T-cell (primary cell): ENCODE measurements at places on chromosomes 7 and 10. TPM values are rescaled to one million over a fixed set of nuclear protein-coding genes. Genes with fewer than 3 reads are reported as not detected.

Gene FLNC
- total RNA-seq: 0.38 TPM

Gene WNT2
- not detected for total RNA-seq

Gene PHYHIPL
- not detected for total RNA-seq

Gene TACR2
- not detected for total RNA-seq

Gene DNAH11
- total RNA-seq: 0.06 TPM
